ENCODE measurements at places on chromosomes 2 and 18. TPM values are rescaled to one million over a fixed set of nuclear protein-coding genes. Genes with fewer than 3 reads are reported as not detected.
A peak's percentile ranks its signal among the peaks of the same experiment; 100 is the strongest.

- DNase-seq, result no peak
Observed at GRCh38 chr2:136137982-136138381, 20.0 kb upstream of the CXCR4 start.

DNA sequence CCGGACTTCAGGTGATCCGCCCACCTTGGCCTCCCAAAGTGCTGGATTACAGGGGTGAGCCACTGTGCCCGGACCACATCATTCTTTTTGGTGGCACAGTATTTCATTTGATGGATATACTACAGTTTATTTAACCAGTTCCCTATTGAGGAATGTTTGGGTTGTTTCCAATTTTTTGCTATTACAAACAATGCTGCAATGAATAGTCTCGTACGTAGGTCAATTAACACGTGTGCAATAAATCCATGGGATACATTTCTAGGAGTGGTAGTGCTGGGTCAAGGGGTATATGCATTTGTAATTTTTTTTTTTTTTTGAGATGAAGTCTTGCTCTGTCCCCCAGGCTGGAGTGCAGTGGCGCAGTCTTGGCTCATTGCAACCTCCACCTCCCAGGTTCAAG is 28.4 kb upstream of the XPO1 start:
- no peak for DNase-seq

GRCh38 chr2:97724946-97725688 is 11.7 kb downstream of the ZAP70 start:
- no peak for DNase-seq

- peak; percentile 59 for DNase-seq
Observed at GRCh38 chr2:71748227-71748626, 294.9 kb downstream of the DYSF start.

DNA sequence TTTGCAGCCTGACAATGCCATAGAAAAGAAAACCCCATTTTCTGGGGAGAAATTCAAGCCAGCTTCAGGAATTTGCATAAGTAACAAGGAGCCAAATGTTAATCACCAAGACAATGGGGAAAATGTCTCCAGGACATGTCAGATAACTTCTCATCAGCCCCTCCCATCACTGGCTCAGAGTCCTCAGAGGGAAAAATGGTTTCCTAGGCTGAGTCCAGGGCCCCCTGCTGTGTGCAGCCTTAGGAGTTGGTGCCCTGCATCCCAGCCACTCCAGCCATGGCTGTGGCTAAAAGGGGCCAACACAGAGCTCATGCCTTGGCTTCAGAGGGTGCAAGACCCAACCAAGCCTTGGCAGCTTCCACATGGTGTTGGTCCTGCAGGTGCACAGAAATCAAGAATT is 63.7 kb upstream of the FANCL start:
- DNase-seq, result no peak

GRCh38 chr18:8411492-8411891 is 197.7 kb upstream of the RAB12 start:
- no peak for DNase-seq

- peak; percentile 73 for DNase-seq
Observed at GRCh38 chr18:70464343-70465114, 175.7 kb downstream of the SOCS6 start.

- no peak for DNase-seq
Observed at GRCh38 chr2:207792244-207792785, 22.6 kb upstream of the FZD5 start.

DNA sequence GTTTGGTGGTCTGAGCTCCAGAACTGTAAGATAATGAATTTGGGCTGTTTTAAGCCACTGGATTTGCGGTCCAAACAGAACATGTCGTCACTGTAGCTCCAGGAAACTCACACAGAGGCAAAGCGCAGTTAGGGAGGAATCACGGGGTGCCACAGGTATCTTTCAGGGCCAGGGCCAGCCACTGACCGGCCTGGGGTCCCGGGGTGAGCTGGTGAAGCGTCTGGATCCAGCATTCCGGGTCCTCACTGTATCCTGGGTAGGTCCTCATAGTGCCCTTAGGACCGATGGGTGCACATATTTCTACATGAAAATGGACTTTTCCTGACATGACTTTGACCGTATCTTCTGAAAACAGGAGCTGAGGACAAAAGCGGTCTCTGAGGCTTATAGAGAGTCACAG is 196.0 kb upstream of the HDAC4 start:
- no peak for DNase-seq

DNA sequence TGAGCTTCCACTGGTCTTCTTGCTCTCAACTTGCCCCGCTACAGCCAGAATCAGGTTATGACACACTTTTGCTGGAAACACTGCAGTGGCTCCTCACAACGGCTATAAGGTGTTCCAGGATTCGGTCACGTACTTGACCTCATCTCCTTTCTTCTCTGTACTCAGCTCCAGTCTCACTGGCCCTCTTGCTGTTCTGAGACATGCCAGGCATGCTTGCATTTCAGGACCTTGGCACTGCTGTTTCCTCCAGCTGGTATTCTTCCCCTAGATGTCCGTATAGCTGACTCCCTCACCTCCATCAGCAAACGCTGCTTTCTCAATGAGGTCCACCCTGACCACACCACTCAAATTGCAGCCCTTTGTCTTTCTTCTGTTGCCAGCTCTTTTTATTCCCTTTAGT is 31.9 kb upstream of the C1GALT1C1L start:
- DNase-seq, result no peak

GRCh38 chr2:237857791-237858190 is 1.6 kb upstream of the RAMP1 start:
- DNase-seq, result no peak

GRCh38 chr2:236295481-236295880 is 31.3 kb upstream of the ASB18 start:
- no peak for DNase-seq

GRCh38 chr2:171226461-171226860 is 65.8 kb upstream of the TLK1 start:
- DNase-seq, result no peak

DNA sequence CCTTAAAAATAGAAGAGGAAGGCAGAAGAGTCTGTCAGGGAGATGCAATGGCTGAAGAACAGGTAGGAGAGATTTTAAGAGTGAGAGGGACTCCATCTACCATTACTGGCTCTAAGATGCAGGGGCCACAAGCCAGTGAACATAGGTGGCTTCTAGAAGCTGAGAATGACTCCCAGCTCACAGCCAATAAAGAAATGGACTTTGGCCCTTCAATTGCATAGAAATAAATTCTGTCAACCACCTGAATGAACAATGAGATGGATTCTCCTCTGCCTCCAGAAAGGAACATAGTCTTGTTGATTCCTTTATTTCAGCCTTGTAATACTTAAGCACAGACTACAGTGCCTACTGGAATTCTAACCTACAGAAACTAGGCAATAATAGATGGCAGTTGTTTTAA is 603.3 kb upstream of the NXPH2 start:
- no peak for DNase-seq

DNA sequence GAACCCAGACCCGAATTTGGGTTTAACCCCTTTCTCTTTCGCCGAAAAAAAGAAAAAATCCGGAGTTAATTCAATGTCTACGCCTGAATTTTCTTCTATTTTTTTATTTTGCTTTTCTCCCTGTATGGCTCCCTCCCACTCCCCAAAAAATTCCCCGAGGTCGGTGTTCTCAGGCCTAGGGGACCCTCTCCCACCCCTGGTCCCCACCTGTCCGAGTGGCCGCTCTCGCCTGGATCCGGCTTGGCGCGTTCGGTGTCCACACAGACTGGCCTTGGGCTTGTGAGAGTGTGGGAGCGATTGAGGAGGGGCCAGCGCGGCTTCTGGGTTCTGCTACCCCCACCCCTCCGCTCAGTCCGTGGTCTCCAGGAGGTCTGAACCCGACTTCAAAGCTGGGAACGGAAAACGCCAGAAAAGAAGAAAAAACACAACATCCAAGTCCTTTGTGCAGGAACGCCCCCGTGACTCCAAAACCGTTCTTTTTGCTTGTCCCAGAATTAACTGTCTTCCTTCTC is 5.7 kb upstream of the EN1 start:
- no peak for DNase-seq

- peak; percentile 28 for DNase-seq
Observed at GRCh38 chr2:25098670-25099486, 57.0 kb downstream of the EFR3B start.

DNA sequence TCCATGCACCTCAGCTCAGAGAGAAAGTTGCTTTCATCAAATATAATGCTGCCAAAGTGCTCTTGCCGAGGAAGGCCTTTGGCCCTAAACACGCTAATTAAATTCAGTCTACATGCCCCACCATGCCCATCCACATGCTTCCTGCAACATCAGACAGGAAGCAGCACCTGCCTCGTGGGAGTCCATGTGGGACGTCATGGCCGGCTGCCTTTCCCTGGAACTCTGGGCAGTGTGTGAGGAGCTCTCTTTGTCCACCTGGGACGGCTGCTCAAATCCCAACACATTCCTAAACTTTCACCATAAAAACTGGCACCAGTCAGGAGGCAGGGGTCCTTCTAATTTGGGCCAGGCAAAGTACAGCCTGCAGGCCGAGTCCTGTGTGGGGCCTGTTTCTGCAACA is 23.1 kb downstream of the FAM178B start:
- no peak for DNase-seq

DNA sequence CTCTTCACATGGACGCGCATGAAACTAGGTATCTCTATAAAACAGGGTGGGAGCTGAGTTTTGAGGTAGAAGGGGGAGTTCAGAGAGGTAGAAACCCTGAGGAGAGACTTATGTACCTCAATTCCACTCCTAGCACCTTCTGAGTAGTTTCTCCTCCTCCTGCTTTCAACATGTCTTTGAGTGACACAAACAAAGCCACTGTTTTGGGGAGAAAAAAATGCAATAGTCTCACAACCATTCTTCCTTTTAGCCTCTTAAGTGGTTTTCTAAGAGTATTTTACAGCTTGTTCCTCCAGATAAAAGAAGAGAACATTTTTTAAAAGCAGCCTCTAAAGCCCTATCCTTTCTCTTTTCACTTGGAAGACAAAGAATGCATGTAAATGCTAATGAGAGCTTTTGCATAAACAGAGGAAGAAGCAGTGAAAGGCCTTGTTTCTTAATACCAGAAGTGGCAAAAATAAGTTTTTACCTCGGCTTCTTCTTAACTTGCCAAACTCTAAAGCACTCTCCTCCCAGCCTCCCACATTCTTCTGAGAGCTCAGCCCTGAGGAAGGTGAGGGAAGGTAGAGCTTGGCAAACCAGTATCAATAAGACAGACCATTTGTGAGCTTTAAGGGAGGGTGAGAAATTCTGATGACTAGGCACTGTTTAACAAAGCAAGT is 1304.4 kb upstream of the ACVR2A start:
- DNase-seq, result no peak

DNA sequence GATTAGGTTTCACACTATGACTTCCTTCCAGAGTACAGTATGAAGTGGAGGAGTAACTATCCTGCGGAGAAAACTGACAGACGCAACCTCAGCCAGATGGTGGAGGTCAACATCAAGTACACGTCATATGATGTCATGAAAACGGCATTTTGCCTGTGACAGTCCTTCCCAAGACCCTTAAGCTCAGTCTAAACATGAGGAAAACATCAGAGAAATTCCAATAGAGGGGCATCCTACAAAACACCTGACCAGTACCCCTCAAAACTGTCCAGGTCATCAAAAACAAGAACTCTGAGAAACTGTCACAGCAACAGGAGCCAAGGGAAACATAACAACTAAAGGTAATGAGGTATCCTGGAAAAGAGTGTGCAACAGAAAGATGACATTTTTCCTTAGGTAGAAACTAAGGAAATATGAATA is 1.7 kb downstream of the RNU4ATAC start:
- DNase-seq, result no peak

DNA sequence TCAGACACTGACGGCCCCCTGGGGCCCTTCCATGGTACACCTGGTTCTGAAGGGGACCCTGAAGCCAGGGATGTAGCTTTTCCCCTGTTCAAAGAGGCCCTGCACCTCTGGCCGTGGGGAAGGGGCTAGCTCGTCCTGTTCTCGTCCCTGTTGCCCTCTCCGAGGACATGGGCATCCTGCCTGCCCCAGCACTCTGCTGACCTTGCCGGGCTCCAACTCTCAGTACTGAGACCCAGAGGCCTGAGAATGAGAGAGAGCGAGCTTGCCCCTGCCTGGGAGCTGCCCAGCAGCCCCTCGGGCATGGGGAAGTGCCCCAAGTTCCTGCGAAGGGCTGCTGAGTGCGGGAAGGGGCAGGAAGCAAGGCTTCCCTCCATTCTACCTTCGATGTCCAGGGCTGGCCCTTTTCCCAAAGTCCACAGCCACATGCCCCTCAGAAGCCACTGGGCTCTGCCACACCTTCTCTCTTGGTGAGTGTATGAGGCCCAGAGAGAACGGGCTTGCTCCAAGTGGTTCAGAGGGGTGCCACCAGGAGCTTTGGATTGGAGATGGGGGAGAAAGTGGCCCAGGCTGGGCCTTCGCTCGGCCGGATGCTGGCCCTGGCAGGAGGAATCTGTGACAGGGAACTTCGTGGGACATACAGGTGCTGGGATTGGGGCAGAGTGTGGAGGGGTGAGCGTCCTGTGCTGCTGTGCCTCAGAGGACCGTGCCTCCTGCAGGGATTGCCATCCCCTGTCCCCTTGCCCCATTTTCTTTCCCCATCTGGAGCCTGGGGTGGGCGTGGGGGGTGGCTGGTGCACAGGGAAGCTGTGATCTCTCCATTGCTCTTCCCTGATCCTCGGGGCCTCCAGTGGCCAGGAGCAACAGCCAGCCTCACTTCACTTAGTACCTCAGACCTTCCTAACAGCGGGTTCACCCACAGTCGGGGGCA is 50.8 kb downstream of the KCNIP3 start:
- no peak for DNase-seq

DNA sequence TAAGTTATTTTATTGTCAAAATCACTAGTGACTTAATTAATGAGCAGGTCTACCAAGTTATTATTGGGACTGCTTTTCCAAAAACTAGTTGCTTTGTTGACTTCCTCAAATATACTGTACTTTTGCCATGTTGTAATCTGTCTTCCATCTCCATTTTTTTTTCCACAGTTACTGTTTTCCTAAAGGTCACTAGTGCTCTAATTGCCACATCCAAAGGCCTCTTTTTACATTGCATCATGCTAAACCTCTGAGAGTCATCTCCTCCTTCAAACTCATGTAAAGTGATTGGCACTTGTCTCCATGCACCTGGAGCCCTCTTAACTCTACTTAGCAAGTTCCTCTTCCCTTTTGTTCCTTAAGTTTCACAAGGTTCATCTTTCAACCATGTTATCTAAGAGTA is 11.8 kb downstream of the PMAIP1 start:
- no peak for DNase-seq

- DNase-seq, result no peak
Observed at GRCh38 chr18:47557160-47557559, 305.7 kb upstream of the SKOR2 start.

DNA sequence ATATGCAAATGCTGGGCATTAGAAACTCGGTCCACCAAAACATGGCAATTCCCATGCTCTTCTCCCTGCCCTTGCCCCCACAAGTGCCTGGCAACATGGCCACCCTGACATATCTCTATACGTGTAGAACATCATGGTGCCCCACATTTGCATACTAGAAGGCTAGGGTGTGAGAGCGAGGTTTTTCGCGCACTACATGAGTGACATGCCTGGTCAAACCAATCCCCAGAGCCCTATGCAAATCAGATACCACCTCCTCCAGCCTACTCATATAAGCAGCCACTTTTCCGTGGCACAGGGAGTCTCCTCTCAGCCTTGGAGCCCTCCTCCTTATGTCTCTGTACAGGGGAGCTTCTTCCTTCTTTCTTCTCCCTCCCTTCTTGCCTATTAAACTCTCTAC is 296.1 kb upstream of the GULP1 start:
- DNase-seq, result no peak

FEV gene
- not detected for polyA plus RNA-seq

MAP3K19 gene
- not detected for polyA plus RNA-seq

NCKAP5 gene
- 0.57 TPM for polyA plus RNA-seq

OR6B2 gene
- not detected for polyA plus RNA-seq

RRM2 gene
- 0.22 TPM for polyA plus RNA-seq

MDH1B gene
- polyA plus RNA-seq, result 0.12 TPM

APOB gene
- polyA plus RNA-seq, result 2.0 TPM

IGFBP2 gene
- 75.4 TPM for polyA plus RNA-seq

CDH2 gene
- 101 TPM for polyA plus RNA-seq

ANKAR gene
- polyA plus RNA-seq, result 5.6 TPM

SCG2 gene
- polyA plus RNA-seq, result 0.04 TPM

ZNF804A gene
- polyA plus RNA-seq, result not detected

Data from heart right ventricle (tissue), 16 donors.